T-helper 17 cell (primary cell): ENCODE measurements at places on chromosomes 2 and 18.

DNA sequence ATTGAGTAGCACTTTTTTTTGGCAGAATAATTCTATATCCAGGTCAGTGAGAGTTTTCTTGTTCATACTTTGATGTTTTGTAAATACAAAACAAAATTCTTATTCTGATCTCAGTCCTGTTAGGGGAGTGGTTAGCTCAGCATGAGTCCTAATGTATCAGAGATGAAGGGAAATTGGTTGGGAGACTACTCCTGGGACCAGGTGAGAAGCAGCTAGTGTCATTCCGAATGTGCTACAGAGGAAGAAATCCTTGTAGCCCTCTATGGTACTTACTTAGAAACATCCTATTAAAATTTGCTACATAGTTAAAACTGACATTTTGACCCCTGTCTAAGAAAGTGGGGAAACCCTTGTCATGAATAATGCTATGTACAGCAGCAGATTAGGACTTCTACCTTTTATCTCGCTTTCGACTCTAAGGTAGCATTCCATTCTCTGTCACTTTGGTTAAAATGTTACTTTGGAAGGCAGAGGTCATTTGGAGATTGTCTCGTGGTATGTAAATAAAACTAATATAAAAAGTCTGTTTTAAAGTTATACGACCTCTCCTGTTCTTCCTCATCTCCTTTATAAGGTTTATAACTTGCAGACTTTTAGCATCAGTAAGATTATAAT is 65.8 kb downstream of the PARD3B start:
- no peak for DNase-seq

- no peak for DNase-seq
Observed at GRCh38 chr2:199988151-199988550, 32.8 kb downstream of the MAIP1 start.

DNA sequence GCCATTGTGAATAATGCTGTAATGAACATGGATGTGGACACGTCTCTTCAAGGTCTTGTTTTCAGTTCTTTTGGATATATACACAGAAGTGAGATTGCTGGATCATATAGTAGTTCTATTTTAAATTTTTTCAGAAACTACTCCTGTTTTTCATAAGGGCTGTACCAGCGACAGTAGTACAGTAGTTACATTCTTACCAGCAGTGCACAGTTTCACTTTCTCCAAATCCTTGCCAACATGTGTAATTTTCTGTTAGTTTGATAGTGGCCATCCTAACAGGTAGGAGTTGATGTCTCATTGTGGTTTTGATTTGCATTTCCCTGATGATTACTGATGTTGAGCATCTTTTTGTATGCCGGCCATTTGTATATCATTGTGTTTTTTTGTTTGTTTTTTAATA is 81.7 kb downstream of the EPC2 start:
- DNase-seq: no peak

GRCh38 chr2:85976106-85976920 is 87.5 kb upstream of the ST3GAL5 start:
- DNase-seq: no peak

DNA sequence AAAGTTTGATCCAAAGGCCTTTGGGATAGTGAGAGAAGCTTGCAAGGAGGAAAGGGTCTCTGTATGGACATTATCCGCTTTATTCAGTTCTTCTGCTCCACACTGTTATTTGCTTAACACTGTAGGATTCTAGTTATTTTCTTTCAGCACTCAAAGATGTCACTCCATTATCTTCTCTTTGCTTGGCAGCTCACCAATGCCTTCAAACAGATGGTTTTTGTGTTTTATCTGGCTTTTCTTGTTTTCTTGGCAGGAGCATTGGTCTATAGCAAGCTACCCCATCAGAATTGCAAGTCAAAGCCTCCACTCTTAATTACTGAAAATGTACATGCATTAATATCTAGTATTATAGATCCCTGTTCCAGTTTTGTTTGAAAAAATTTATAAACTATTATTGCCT is 138.8 kb downstream of the EVA1A start:
- DNase-seq: no peak

GRCh38 chr2:196500686-196501431 is 138.7 kb upstream of the CCDC150 start:
- DNase-seq: no peak
